Vagina (tissue), 2 donors: ENCODE measurements at places on chromosomes 6 and 20.

DNA sequence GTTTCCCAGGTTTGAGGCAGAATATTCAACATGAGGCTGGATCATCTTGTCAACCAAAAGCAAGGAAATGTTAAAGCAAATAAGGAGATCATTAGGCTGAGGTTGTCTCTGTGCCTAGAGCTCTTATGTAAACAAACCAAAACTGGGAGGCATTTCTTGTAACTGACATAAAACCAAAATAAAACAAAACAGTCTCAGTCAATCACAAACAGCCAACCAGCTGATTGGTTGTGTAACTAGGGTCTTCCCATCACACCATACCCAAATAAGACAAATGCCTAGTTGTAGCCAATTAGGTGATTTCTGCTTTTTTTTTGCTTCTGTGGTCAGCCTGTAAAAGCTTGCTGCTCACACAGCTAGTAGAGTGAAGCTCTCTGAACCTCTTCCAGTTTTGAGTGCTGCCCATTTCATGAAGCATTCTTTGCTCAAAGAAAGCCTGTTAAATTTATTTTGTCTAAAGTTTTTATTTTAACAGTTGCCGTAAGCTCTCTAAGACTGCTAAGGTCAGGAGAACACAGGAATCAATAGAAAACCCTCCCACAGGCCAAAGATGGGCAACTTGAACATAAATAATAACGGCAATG, 8.9 kb upstream of the FITM2 start:
- DNase-seq, result no peak

GRCh38 chr6:138844192-138844591, 48.3 kb downstream of the ECT2L start:
- no peak for DNase-seq

DNA sequence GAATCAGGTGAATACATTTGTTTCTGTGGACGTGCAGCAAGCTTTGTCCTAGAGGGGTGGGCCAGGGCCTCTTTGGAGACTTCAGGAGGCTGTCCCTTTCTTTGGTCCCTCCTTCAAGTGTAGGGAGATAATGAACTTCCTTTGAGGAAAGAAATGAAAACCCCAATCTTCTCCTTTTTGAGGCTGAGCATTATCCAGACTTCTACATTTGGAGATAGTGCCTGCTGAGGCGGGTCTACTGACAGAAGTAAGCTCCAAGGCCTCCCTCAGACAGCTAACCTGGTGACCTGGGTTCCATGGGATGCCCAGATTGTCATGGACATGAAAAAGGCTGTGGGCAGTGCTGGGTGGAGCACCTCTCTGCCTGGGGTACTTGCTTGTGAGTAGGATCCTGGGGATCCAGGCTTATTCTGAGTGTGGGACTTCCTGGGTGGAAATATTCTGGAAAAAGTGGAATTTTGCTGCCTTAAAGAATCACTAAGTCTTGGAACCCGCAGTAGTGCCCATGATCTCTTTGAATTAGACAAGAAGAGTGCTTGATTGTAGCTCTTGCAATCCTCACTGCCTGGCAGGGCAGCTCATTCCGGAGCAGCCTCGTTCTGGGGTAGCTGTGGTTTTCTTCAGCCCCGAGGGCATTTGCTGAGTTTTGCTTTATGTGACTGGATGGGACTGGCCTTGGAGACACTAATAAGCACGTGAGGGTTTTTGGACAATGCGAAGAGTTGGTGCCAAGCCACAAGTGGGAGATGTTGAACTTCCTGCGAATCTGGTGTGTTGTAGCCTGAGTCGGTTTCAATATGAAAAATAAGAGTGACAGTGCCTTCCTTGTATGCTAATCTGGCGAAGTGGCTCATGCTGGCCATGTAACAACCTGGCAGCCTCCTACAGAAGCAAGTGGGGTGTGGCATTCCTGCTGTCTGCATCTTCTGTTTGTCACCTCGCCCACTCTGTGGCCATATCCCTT, 28.1 kb downstream of the SNRNP48 start:
- DNase-seq, result no peak

DNA sequence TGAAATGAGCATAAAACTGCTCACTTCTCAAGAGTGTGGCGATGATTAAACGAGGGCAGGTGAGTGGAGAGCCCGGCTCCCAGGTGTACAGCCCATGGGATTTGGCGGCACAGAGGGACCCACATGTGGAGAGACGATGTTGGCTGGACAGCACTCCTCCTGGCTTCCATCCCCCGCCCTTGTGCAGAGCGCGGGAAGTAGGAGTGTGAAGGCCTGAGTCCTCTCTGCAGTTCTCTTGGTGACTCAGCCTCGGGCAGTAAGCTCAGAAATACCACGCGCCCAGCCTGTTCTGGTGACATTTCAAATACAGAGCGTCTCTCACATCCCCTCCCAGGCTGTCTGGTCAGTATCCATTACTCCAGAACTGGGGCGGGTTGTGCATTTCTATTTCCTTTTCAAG, 94.2 kb upstream of the SRSF6 start:
- no peak for DNase-seq

DNA sequence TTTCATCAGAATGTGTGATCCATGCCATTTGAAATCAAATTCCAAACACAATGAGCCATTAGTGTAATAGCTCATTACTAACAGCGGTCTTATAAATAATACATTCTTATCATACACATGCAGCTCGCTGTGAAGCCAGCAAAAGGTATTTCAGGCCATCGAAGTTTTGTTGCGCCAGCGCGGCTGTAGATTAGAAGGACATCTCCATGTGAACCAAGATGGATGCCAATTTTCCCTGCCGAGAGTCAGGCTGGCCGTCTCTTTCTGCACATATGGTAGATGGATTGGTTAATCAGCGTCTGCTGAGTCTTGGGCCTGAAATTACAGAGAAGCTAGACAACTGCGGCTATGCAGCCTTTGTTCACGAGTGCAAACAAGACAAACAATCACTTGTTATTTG, 44.1 kb downstream of the CFAP61 start:
- DNase-seq, result no peak

DNA sequence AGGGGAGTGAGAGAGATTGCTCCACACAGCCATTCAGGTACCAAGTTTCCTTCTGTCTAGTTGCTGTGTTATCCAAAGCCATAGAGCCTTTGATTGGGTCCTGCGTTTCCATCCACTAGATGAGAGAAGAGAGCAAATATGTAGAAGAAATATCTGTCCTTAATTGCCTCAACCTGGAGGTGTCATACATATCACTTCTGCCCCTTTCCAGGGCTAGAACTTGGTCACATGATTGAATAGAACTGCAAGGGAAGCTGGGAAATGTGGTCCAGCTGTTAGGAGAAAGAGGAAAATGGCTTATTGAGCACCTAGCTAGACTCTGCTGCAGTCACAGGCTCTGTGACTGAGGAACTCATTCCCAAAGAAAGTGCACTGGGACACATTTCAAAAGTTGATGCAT, 115.6 kb upstream of the JAG1 start:
- no peak for DNase-seq

- no peak for DNase-seq
These were observed 89.7 kb downstream of the KCNB1 start for GRCh38 chr20:49392745-49393144.

DNA sequence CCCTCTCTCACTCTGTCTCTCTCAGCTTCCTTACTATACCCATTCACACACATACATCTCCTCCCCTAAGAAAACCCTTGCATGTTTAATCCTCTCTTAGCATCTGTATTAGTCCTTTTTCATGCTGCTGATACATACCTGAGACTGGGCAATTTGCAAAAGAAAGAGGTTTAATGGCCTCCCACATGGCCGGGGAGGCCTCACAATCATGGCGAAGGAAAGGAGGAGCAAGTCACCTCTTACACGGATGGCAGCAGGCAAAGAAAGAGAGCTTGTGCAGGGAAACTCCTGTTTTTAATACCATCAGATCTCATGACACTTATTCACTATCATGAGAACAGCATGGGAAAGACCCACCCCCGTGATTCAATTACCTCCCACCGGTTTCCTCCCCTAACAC, 398.5 kb upstream of the SASH1 start:
- no peak for DNase-seq

- DNase-seq, result no peak
These were observed 21.9 kb downstream of the SLC13A3 start for GRCh38 chr20:46629341-46629740.

- no peak for DNase-seq
These were observed 77.8 kb downstream of the ISM1 start for GRCh38 chr20:13298692-13299373.

DNA sequence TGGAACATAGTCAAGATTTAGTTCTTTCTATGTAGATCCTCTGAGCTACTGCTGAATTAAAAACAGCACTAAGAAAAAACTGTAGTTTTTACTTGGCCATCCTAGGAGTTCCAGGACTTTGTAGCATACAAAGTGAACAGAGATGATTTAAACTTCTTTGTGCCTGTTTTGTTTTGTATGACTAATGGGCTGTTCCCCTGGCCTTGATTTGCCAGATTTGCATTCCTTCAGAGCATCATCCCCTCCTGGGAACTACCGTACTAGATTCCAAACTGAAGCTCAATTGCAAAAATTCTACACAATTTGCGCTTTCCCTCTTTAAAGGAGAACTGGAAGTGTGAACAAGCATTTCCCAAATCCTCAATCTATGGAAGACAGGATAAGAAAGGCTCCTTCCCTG, 23.1 kb downstream of the ACOT13 start:
- no peak for DNase-seq

GRCh38 chr6:141041596-141042087, 1091.1 kb upstream of the GJE1 start:
- no peak for DNase-seq

DNA sequence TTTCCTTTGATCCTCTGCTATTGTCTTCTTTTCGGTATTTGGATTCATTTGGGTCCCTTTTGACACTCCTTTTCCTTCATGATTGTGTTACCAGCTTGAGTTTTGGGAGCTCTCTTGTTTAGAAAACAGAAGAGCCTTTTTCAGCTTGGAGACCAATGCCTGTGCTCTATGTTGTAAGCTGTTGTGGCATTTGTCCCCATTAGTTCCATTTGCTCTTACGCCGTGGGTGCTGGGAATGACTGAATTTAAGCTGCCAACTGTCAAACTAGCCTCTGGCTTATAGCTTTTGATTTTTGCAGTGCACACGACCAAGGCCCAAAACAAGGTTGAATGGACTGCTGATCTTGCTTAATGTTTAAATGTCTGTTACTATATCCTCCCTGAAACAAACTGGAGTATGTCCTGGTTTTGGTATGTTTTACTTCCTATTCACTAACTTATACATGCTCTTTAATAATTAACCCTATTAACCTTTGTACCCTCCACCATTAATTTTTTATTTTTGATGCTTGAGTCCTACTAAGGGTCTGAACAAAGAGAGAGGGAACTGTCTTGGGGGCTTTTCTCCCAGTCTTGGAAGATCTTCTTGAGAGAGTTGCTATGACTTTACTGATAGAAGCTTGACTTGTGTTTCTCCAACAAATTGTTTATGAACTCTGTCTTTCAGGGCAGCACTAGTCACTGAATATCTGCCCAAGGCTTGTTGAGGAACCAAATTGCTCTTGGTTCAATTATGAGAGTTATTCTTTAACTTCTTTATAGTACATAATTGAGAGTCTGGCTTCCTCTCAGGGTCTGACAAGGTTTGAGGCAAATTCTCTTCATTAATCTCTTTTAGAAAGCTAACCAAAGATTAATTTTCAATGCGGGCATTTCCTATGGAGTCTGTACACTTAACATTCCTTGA, 100.3 kb upstream of the SIRPG start:
- no peak for DNase-seq

DNA sequence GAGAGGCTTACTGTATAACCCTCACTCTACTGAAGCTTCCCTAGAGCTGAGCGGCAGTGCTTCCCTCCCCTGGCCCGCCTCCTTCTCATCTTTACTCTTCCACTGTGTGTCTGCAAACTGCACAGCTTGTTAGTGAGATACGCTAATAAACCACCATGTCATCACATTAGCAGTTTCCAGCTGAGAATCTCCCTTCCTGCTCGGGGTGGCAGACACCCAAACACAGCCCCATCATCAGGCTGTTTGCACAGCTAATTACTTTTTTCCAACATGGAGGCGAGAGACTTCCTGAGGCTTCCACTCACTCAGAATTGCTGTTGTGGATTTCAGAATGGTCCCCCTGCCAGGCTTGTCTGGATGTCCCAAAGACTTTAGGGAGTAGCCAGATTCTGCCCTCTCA, 444.9 kb upstream of the SULF2 start:
- no peak for DNase-seq

DNA sequence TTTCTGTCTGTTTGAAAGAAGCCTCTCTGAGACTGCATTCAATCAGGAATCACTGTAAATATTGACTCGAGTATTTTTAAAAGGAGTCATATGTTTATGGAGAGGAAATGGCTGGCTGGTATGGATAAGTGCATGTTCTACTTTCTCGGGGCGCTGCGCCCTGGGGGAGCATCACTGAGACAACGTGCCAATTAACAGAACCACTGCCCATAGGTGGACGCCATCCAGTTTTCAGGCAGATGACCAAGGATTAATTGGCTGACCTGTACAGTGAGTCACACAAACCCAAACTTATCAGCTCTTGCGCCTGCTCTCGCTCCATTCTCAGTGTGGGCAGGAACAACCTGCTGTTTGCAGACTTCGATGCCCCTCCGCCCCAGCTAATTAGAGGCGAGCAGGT, 571.2 kb downstream of the QKI start:
- peak; percentile 72 for DNase-seq
